ENCODE measurements at places on chromosomes 2 and 18.

DNA sequence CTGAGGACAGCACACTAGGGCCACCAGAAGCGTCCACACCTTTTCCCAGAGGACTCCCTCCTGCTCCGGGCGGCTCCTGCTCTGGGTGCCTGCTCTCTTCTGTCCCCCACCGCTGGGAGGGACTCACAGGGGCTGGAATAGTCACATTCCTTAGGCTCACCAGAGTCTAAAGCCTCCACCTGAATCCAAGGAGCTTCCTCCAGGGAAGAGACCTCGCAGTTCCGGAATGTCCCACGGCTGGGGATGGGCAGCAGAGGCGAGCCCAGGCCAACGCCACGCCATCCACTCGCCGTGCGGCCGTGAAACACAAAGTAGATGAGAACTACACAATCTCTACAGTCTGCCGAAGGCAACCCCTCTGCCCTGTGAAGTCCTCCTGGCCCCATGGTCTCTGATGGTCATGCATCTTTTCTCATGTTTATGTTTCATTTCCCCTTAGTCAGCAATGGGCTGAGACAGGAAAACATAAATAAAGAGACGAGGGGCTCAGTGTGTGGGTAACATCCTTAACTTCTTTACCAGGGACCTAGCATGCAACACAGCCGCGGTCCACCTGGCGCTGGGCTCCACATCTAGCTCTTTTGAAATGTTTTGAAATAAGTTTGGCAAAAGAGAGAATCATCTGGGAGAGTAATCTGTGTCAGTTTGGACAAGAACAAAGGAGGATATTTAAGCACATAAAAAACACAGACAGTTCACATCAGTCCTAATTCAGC is 98.4 kb downstream of the PXDN start:
- no peak for DNase-seq

- DNase-seq, result no peak
Observed at GRCh38 chr18:5519448-5520298, 24.1 kb downstream of the EPB41L3 start.

DNA sequence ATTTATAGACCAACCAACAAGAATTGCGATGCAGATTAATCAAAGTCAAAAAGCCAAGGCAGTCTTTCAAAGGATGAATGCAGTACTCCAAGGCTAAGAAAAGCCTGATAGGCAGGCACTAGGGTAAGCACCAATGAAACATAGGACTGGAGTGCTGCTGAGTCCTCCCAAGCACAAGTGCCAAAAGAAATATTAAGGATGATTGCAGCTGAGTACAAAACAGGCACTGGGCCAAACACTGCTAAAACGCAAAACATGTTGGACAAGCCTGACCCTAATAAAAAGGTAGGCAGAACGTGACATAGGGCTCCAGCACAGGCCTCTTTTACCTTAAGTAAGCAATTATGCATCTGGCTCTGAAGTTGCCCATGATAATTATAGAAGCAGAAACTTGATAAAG is 160.1 kb upstream of the LRP1B start:
- no peak for DNase-seq

DNA sequence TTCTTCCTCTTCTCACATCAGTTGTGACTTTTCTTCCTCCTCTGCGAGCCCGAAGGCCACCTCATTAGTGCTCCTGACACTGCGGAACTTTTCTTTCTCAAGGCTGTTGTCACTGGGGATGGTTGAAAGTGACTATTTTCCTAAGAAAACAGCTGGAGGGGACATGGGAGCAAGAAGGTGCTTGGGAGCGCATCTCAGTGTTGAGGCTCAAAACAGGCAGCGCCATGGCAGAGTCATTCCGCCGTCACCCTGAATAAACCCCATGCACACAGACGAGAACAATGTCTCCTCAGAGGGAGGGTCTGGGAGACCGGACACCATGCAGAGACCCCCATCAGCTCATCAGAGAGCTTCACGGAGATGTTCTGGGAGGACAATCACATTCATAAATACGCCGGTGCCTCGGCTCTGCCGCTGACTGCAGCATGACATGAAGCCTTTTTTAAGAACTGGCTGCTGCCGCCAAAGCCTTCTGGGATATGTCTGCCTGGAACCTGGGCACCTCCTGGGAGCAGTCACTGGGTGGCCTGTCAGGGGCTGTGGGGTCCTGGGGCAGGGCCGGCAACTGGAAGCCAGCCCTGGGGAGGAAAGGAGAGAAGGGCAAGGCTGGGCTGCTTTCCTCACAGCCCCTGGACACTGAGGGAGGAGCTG is 19.2 kb downstream of the ATOH8 start:
- DNase-seq, result no peak

DNA sequence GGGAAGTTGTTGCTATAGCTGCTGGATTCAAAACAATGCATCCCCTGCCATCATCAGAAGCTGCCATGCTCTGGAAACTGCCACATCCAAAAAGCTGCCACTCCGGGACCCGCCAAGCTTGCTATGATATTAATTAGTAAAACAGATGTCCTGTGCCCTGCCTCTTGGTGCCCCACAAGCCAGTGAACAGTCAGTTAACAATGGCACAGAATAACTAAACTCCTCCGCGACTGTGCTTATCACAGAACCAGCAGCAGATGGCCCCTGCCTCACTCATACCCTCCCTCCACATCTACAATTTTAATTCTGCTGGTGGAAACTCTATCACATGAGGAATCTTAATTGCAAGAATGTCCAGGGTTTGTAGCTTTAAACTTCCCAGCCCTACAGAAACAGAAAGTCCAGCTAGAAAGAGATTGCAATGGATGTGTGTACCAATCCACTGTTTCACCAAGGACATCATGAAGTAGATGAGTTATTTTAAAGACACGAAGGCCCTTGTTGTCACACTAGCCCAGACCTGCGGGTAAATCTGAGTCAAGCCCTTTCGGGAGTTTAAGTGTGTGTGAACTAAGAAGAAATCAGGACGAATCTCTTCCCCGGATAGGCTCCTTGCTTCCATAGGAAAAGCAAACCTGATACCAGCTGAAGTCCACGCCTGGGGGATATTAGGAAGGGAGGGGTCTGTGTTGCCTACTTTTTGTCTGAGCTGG is 7.4 kb upstream of the ACYP2 start:
- no peak for DNase-seq

Measured in stimulated activated CD8-positive, alpha-beta memory T cell treated with anti-CD3 and anti-CD28 coated beads, Interleukin-15, amount 100 ng/mL, for 1 hour (primary cell).